ENCODE measurements at places on chromosomes 1 and 21. TPM values are rescaled to one million over a fixed set of nuclear protein-coding genes. Genes with fewer than 3 reads are reported as not detected.

GRCh38 chr1:151492120-151492519 is 19.1 kb upstream of the CGN start:
- DNase-seq, result no peak

DNA sequence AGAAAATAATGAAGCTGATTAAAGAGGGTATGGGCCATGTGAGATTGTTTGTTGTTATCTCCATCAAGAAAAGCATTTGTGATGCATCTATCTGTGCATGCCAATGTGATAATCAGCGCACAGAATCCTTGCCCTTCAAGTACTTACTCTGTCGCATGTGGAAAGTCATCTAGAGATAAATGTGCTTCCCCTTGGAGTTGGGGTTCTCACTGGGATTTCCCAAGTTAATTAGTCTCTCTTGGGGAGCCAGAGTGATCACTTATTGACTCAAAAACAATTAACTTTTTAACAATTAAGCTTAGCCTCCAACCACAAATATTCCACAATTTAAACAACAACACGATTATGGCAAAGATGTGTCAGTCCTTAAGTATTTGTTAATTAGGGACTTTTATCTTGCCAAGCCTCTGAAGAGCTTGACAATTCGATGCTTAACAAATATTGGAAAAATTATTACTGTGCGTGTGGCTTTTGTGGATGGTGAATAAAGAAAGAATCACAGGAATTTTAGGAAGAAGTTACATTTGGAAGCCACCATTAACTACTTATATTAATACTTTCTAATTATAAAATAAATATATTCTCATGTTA is 17.5 kb downstream of the RHOU start:
- no peak for DNase-seq

- DNase-seq, result no peak
Observed at GRCh38 chr1:245483247-245483646, 328.5 kb downstream of the KIF26B start.

DNA sequence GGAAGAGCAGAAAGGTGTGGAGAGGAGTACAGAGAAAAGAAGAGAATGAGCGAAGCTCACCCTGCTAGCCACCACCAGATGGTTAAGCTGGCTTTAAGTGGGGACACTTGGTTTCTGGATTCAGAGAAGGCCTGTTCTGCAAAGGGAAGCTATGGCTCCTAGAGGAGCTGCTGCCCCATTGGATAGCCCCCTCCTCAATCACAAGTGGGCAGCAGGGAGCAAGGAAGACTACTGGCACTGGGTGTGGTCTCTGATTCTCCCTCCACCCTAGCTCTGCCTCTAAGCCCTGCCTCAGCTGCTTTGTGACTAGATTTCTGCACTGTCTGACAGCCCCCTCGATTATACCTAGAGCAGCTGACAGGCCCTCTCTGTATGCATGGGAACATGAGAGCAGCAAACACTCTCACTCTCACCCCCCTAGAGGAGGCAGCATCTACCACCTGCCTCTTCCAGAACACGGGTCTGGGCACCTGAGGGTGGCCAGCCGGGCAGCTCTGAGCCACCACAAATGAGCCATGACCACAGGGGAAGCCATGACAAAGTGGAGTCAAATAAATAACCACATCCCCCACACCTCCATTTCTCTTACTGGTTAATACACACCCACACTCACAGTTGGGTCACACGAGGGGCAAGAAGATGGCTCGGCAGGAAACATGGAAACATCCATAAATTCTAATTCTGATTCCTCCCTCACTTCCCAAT is 13.6 kb downstream of the PLEKHA6 start:
- no peak for DNase-seq

BEND5 gene
- total RNA-seq, result 1.4 TPM

TMOD4 gene
- not detected for total RNA-seq

CLDN17 gene
- not detected for total RNA-seq

GRCh38 chr1:160741092-160741501 is 2.0 kb downstream of the SLAMF7 start:
- no peak for DNase-seq

AGMAT gene
- total RNA-seq, result 0.44 TPM

PRAMEF26 gene
- total RNA-seq, result not detected

WARS2 gene
- total RNA-seq, result 14.8 TPM

DNA sequence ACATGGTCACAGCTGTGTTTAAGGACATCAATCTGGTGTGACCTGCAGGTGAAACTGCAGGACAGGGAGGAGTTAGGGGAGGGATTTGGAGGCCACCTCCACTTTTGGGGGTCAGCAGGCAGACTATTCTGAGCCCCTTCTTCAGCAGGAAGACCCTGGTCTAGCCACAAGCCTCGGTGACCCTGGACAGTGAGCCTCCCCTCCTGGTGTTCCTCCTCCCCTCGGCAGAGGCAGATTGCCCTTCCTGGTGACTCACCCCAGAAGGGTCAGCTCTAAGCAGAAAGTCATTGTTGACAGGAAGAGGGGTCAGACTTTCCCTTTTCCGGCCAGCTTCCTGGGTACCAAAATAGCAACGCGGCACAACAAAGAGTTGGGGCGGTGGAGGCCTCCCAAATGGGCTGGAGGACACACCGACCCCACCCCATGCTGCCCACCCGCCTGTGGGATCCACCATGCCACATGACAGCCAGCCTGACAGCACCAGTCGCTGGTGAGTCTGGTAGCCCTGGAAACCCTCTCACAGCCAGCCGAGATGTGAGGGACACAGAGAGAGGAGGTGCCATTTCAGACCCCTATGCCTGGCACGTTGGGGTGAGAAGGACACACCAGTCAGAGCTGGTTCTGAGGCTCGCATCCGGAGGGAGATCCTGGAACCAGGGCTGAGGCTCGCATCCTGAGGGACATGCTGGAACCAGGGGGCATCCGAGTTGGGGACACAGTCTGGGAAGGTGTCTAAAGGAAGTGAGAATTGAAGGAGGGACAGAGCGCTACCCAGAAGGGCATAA is 14.7 kb upstream of the CSF1 start:
- peak; percentile 92 for DNase-seq

DNA sequence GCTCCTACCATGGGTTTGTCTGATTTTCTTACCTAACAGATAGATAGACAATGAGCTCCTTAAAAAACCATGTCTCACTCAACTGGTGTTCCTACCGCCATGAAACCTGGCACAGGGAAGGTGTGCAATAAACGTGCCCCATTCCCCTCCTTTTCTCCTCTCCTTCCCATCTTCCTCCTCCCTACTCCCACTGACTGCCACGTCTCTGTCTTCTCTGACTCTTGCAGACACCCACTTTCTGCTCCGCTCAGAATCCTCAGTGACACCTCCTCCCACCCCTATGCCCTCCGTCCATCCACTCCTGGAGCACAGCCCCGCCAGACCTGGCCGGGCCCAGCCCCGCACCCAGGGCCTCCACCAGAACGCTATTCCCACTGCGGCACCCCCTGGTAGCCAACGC is 52.9 kb downstream of the HMGB4 start:
- DNase-seq, result no peak

- peak; percentile 61 for DNase-seq
Observed at GRCh38 chr1:88973520-88974137, 18.8 kb downstream of the KYAT3 start.

- DNase-seq, result no peak
Observed at GRCh38 chr1:195481293-195481692, 1126.9 kb downstream of the KCNT2 start.

TSPEAR gene
- under 0.01 TPM for total RNA-seq

DNA sequence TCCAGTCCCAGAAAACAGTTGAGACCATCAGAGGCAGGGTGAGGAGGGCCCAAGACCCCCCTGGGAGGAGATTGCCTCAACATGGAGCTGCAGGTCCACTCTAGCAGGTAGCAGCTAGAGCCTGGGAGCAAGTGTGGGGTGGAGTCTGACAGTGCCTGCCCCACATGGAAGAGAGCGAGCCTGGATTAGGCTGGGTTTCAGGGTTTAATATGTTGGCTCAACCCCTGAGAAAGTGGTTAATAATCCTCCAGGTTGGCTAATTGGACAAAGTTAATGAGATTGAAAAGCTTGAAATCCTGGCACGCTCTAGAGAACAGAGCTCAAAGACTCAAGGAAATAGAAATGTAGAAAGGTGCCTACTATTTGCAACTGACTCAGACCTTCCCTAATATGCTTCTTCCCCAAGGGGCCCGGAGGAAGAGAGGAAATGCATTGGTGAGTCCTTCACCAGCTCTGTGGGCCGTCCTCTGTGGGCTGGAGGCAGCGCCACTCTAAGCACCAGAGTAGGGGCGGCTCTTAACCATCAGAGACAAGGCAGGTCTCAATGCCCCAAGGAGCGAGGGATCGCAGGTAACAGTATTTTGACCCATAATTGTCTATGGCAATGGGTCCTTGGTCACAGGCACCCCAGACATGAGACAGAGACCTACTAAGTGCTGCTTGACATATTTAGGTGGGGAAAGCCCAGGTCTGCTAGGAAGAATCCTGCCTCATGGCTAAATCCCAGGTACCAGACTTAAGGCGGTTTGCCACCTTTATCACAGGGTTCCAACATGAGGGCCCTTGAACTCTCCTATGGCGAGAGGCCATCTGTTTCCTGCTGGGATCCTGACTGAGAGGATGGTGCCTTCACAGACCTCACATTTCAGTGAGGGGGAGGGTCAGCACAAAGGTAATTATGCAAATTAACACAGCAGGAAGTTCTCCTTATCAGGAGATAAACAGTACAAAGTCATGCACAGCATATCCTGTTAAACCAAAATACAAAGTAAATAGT is 33.8 kb downstream of the RSPH1 start:
- DNase-seq, result no peak

DNA sequence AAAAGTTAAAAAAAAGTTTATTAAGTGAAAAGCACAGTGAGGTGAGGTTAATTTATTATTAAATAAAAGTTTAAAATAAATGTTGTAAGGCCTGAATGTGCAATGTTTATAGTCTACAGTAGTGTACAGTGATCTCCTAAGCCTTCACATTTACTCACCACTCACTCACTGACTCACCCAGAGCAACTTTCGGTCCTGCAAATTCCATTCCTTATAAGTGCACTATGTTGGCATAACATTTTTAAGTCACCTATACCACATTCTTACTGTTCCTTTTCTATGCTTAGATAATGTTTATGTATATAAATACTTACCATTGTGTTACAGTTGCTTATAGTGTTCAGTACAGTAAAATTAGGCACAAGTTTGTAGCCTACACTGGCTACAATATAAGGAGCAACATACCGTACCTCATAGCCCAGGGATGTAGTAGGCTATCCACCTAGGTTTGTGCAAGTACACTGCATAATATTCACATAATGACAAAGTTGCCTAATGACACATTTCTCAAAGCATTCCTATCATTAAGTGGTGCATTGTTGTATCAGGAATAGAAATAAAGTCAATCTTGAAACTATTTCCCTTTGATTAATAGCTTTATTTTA is 426.5 kb upstream of the BRINP3 start:
- DNase-seq, result no peak

DNALI1 gene
- total RNA-seq, result 0.20 TPM

GRCh38 chr1:216456682-216457081 is 33.4 kb upstream of the USH2A start:
- no peak for DNase-seq

LRRIQ3 gene
- total RNA-seq, result under 0.01 TPM

OSCP1 gene
- 4.2 TPM for total RNA-seq

- DNase-seq, result no peak
Observed at GRCh38 chr1:226736001-226736907, 2.8 kb downstream of the ITPKB start.
